Skin of body (tissue), 3 donors: ENCODE measurements at places on chromosomes 16 and 17. TPM values are rescaled to one million over a fixed set of nuclear protein-coding genes. Genes with fewer than 3 reads are reported as not detected.

Gene GAST
- not detected for total RNA-seq

DNA sequence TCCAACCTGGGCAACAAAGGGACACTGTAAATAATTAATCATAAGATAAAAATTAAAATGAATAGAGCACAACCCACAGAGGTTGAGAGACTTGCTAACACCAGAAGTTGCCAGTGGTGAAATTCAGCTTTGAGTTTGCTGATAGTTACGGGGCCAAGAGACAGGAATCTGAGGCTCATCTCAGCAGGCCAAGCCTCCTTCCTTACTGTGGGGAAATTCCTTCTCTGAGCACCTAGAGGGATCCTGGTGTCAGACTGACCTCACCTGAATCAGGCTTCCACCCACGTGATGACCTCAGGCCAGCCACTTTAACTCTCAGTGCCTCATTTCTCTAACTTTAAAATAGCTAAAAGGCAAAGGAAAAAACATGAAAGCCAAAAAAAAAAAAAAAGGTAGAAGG is 4.7 kb downstream of the ABAT start:
- DNase-seq, result no peak

Gene LUC7L3
- 102 TPM for total RNA-seq

Gene DOC2B
- total RNA-seq, result 4.4 TPM

Gene GRIN2A
- total RNA-seq, result 0.10 TPM

GRCh38 chr16:75203096-75203495 is 3.9 kb downstream of the CTRB2 start:
- DNase-seq, result no peak

- no peak for DNase-seq
Measured at GRCh38 chr17:76646712-76647111, 3.2 kb upstream of the ST6GALNAC1 start.
